ENCODE measurements at places on chromosomes 7 and 10.

DNA sequence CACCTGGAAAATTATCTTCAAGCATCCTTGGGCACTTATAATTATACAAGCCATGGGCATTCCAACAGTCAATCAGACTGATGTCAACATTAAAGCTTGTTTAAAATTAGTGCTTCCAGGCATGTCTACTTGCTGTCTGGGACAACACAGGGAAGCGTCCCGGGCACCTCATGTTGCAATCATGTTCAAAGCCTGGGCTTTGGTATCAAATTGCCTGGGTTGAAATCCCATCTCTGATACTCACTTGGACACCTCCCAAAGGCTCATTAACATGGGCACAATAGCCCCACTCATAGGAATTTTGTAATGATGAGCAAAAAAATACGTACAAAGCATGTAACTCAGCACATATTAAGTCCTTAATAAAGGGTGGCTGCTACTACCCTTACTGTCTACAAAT, 14.4 kb downstream of the AIFM2 start:
- no peak for DNase-seq

DNA sequence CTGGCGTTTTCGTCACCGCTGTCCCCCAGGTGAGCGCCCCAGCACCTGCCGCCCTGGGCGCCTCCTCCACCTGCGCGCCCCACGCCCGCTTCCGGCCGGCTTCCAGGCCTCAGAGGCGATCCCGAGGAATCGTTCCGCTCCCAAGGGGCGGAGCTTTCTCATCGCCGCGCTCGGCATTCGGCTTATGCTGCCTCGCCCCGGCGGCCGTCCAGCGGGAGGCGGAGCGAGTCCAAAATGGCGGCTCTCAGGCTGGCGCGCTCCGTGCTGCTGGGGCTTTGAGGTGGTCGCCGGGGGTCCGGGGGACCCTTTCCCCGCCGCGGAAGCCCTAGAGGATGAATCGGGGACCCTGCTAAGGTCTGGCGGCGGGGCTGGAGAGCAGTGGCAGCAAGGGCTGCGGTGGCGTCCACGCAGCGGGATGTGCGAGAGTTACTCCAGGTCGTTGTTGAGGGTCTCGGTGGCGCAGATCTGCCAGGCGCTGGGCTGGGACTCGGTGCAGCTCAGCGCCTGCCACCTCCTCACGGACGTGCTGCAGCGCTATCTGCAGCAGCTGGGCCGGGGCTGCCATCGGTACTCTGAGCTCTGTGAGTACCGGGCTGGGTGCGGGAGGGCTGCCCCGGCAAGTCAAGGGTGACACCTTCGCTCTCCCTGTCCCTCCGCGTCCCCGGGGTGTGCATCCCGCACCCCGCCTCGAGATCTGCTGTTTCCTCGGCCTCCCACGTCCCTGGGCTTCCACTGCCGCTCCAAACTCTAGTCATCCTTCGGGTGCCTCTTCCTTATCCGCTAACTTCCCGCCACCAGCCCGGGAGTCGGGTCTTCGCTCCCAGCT, at the start of gene TAF3:
Gene TAF3, plus strand, starts transcription at position 211 of the 826 bp plus-strand sequence. Its CDS starts 205 bp downstream, at position 416.
- peak; percentile 85 for DNase-seq

- no peak for DNase-seq
Measured at GRCh38 chr7:138705167-138705566, 4.0 kb upstream of the SVOPL start.

- DNase-seq, result no peak
Measured at GRCh38 chr10:128633864-128634540, 507.8 kb upstream of the MKI67 start.

- DNase-seq, result no peak
Measured at GRCh38 chr10:29434111-29434510, 145.2 kb downstream of the LYZL1 start.

GRCh38 chr7:15011289-15011688, 108.7 kb upstream of the DGKB start:
- no peak for DNase-seq

GRCh38 chr10:127983344-127984100, 76.6 kb downstream of the PTPRE start:
- no peak for DNase-seq

DNA sequence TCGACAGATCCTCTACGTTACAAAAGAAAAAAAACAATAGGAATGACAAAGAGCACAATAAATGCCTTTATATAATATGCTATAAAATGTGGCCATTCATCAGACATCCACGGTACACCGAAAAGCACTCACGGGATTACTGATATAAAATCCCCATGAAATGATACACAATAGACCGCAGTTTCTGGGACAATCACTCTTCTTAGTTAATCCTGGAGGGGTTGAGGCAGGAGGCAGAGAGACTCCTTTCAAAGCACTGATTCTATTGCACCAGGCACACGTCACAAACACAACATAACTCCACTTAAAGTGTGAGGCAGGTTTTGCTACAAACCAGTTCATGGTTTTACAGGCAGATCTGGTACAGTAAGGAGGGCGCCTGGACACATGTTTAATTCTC, 113.8 kb downstream of the FGFR2 start:
- DNase-seq, result no peak

DNA sequence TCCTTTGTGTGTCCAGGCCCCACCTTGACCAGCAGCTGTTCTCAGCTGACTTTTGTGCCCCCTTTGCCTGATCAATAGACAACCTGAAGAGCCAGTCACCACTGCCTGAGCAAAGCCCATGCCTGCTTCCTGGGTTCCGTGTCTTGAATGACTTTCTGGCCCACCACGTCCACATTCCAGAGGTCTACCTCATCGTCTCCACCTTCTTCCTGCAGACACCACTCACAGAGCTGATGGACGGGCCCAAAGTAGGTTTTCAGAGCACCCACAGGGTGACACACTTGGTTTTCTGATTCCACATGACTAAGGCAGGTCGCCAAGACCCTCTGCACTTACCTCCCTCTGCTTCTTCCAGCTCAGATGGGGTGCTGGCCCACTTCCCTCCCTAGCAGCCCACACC, 126.8 kb downstream of the WDFY4 start:
- no peak for DNase-seq

- no peak for DNase-seq
Measured at GRCh38 chr10:97810446-97810845, 38.6 kb upstream of the SFRP5 start.

- no peak for DNase-seq
Measured at GRCh38 chr7:28761505-28761904, 196.6 kb downstream of the TRIL start.

DNA sequence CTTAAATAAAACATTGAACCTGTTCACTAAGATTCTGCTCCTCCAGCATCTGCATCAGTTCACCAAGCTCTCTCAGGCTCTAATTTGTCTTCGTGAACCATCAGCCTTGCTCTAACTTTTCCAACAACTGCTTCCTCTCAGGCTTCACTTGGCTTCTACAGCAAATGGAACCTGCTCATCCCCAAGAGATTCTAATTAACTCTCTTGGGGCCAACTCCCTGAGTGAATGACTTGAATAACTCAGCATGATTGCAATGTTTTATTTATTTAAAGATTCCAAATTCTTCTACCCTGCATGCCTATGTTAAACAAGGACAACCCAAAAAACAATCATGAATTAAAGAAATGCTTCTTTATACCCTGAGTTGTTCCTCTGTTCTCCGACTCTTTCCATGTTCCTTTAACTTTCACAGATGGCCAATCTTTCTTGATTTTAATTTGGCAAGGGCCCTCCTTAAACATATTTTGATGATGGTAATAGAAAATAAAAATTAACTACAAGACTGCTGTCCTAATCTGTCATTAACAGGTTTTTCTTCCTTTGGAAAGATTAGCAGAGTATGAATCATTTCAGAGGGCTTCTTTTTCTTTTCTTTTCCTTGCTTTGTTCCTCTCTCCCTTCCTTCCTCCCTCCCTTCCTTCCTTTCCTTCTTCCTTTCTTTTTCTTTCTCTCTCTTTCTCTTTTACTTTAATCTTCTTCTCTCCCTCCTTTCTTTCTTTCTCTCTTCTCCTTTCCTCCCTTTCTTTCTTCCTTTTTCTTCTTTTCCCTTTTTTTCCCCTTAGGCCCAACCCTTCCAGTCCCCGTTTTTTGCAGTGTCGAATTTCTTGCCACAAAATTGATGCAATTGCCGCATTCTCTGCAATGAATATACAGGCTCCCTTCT, 195.0 kb upstream of the RHOBTB1 start:
- DNase-seq, result no peak

DNA sequence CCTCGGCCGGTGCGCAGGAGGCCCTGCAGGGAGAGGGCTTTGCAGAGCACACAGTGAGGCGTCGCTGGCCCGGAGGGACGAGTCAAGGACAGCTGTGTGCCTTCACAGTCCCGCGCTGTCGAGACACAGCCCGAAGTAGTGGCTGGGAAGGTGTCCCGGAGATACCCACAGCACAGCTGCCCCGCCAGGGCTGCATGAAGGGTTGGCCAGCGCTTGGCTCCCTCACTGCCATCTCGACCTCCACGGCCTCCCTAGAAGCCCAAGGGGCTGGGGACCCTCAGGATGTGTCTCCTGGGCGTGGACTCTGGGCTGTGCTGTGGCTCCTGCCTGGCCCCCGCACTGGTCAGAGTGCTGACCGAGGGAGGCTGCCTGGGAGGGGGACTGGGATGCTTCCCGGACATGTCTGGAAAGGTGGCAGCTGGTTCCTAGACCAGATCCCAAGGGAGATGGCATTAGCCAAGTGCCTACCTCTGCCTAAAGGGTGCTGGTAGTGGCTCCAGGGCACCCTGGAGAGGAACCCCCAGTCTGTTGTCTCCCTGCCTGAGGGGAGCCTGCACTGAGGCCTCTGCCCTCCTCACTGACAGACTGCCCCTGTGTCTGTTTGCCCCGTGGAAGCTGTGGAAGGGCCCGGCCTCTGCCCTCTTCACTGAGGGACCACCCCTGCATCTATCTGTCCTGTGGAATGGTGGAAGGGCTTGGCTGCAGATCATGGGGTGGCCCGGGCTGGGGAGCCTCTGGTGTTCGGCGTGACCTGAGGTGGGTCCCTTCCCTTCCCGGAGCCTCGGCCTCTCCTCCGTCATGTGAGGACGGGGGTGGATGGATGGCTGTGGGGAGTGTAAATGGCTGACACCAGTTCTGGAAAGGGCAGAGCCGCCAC, 5.8 kb downstream of the ELFN1 start:
- no peak for DNase-seq

DNA sequence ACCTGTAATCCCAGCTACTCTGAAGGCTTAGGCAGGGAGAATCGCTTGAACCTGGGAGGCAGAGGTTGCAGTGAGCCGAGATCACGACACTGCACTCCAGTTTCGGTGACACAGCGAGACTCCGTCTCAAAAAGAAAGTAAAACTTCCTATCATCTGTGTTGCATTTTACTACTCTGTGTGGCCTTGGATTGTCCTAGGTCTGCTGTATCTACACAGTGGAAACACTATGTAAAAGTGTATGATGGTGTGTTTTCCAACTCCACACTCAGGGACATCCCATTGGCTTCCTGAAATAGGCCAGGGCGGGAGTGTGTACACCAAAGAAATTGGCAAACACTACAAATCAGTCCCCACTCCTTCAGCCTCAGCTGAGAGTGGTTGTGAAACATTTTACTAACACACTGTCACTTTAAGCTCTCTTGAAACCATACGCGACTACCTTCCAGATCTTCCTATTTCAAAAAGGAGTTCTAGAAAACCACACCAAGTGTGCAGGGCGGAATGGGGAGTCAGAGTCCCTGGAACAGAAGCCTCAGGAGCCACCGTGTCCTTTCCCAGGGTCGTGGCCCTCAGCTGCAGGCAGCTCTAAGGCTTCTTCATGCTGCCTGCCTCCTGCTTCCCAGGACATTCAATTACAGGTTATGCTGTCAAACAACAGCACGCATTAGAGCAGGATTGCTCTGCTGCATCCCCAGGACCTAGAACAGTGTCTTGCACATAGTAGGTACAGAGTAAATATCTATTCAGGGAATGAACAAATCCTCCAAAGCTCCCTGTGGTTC, 275.4 kb downstream of the PARD3 start:
- DNase-seq, result no peak

GRCh38 chr10:49303711-49304110, 4.7 kb downstream of the C10orf71 start:
- DNase-seq, result no peak

DNA sequence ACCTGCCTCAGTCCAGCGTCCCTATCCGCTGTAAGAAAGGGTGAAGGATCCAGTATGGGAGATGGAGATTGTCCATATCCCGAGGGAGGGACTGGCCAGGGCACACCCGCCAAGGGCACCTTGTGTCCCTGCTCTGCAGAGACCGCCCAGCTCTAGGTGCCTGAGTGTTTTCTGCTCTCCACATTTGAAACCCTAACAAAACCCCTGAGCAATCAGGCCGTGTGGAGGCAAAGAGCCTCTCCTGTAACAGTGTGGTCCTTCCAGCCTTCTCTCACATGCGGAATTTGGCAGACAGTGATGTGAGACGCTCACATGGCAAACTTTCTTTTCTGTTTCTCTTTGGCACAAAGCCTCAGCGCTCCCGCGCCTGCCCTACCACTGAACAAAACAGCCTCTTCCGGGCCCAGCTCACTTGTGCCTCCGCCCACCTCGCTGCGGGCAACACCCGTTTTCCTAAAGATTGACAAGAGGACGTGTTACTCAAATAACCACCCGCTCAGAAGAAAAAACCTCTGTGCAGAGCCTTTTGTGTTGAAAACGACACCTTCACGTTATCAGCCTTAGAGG, 514.8 kb downstream of the DNAJB6 start:
- peak; percentile 31 for DNase-seq

DNA sequence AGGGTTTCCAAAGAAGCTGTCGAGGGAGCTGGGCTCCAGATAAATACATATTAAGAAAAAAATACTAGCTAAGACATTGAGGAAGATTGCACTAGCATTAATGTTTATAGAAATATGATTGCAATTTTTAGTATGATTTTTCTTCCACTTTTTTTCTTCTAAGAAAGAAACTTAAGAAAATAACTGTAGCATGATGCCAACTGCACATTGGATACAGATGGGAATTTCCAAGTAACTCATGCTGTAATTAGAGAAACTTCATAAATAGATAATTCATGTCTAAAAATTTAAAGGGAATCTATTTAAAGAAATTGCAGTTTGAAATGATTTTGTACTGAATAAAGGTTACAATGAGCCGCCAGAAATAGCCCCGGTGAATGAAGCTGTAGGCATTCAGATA, 119.4 kb downstream of the POLR1F start:
- DNase-seq, result no peak

DNA sequence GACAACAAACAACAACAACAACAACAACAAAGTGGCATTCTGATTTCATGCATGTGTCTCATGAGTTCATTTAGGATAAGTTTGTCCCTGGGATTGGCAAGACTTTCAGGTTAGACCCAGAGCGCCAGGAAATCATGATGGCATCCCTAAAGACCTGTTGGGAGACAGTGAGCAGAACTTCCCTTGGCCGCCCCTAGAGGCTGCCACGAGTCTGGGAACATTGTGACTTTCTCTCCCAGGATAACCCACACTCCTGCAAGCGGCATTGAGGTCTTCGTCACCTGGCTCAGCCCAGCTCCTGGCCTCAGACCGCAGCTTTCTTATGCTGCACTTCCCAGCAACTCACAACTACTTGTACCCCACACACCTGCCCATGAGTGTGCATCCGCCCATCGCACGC, 80.5 kb upstream of the RNF32 start:
- no peak for DNase-seq
